ENCODE measurements at places on chromosomes 6 and 20.

GRCh38 chr20:38428800-38429199 lies 6.3 kb downstream of the SNHG17 start:
- no peak for DNase-seq

GRCh38 chr6:169991913-169992312 lies 240.5 kb downstream of the ERMARD start:
- no peak for DNase-seq

DNA sequence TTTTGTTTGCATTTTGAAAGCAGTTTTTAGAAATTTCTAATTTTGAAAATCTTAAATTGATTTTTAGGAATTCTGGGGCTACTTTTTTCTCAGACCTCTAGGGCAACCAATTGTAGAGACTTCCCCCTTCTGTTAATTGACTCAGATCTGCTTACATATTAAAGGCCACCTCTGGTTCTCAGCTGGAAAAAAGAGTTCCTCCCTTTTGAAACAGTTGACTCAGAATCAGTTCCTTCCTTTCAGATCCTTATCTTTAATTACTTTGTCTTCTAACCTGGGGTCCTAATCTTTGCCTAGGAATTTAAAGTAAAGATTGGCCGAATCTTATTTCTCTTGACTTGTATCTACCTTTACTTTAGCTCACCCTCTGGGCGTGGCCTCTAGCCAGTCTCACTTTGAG lies 146.8 kb downstream of the LAMA2 start:
- DNase-seq: no peak

DNA sequence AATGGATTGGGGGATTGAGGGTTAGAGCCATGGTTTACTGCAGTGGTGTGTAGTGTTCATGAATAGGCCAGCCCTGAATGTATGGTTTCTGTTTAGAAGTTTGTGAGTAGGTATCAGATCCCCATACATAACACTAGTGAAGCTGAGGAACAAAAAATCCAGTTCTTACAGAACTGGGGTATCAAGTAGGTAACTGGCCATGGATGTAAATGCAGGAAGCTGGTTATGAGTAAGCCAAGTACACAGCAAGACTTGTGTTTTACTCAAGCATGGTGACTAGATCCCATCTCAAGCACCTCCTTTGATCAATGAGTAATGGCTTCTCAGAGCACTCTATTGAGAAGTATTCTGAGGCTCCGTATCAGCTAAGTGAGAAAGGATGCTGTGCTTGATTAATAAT lies 613.7 kb upstream of the FLRT3 start:
- no peak for DNase-seq

DNA sequence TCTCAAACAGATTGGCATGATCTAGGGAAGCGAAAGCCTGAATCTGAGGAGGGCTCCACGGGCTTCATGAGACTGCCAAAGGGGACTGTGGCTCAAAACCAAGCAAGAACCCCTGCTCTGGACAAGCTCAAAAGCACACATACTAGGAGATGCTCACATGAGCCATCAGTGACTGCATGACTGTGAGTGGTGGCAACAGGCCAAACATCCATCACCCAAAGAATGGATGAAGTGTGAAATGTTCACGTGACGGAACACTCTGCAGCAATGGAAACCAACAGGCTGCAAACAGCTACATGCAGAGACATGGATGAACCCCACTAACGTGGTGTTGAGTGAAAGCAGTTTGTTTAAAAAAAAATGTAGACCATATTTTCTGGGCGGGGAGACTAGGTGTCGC lies 136.3 kb downstream of the PREX1 start:
- DNase-seq: no peak

GRCh38 chr20:5557123-5557522 lies 193.1 kb upstream of the SHLD1 start:
- peak; percentile 20 for DNase-seq

Measured in stimulated activated CD8-positive, alpha-beta memory T cell treated with anti-CD3 and anti-CD28 coated beads, Interleukin-7, amount 100 ng/mL, for 24 hours (primary cell).